ENCODE measurements at places on chromosomes 4 and X. TPM values are rescaled to one million over a fixed set of nuclear protein-coding genes. Genes with fewer than 3 reads are reported as not detected.

RGN gene
- 2.6 TPM for total RNA-seq

FHIP1A gene
- total RNA-seq, result 3.3 TPM

USP26 gene
- total RNA-seq, result not detected

CT45A3 gene
- not detected for total RNA-seq

DNA sequence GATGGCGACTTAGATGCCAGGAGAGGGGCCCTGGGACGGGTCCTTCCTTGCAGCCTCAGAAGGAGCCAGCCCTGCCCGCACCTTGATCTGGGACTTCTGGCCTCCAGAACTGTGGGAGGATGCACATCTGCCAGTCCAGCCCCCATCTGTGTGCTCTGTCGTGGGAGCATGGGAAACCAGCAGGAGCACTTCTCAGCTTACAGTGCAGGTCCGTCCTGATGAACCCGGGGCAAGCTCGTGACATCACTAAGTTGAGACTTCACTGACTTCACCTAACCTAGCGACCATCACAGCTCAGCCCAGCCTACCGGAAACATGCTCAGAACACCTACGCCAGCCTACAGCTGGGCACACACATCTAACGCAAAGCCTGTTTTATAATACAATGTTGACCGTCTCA lies 38.1 kb downstream of the ABLIM2 start:
- ATAC-seq, result no peak

GRCh38 chr4:79650794-79651431 lies 242.9 kb upstream of the GK2 start:
- peak; percentile 40 for ATAC-seq

DNA sequence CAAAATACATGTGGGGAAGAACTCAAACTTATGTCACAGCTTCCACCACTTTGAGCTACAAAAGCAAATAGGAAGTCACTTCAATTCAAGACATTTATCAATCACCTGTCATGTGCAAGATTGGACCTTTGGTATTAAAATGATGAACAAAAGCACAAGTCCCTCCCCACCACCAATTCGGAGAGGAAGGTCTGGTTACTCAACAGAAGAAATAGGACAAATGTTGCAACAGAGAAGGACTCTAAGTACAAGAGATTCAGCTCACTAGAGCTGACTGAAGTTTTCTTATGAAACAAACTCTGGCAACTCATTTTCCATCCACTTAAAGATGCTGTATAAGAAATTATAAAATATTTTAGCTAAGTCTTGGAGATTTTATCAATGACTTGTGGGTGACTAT lies 16.0 kb upstream of the MMRN1 start:
- ATAC-seq, result no peak

GRCh38 chr4:80266253-80266901 lies at the start of gene FGF5:
TSS of gene FGF5 (plus strand) at chr4:80266664. CDS start at chr4:80266825, 161 bp downstream.
- peak; percentile 90 for ATAC-seq

DNA sequence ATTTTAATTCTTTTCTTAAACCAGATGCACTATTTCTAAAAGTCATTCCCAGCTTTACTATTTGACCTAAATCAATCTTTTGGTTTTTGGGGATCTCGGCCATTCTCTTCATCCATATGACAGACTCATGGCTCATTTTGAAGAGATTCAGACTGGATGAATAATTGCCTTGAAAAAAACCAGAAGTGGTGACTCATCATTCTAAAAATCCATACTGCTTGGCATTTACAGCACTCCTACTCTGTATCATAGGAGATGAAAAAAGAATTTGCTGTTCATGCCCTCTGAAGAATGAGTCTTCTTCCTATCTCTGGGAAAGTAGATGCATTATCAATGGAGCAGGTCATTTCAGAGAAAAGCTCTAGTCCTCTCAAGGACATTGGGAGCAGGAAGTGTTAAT lies 220.5 kb upstream of the RPS6KA3 start:
- ATAC-seq, result no peak

- no peak for ATAC-seq
These were observed 375.8 kb upstream of the CXorf51B start for GRCh38 chrX:146433771-146434170.

- peak; percentile 57 for ATAC-seq
These were observed 64.0 kb downstream of the MANBA start for GRCh38 chr4:102696758-102697157.

DNA sequence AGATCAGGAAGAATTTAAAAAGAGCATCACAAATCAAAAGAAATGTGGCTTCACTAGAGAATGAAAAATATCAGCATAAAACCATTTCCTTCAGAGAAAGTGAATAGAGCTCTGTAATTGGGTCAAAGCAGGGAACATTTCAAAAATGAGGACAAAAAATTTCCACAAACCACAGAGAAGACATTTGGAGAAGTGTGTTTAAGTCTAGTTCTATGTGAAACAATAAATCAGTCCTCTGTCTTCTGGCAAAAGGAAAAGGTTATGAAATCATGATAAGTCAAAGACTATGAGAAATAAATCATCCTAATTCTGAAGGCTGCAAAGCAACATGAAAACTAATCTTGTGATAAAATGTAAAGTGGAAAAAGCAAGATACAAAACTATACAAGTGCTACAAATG lies 27.9 kb downstream of the SMPX start:
- no peak for ATAC-seq

DNA sequence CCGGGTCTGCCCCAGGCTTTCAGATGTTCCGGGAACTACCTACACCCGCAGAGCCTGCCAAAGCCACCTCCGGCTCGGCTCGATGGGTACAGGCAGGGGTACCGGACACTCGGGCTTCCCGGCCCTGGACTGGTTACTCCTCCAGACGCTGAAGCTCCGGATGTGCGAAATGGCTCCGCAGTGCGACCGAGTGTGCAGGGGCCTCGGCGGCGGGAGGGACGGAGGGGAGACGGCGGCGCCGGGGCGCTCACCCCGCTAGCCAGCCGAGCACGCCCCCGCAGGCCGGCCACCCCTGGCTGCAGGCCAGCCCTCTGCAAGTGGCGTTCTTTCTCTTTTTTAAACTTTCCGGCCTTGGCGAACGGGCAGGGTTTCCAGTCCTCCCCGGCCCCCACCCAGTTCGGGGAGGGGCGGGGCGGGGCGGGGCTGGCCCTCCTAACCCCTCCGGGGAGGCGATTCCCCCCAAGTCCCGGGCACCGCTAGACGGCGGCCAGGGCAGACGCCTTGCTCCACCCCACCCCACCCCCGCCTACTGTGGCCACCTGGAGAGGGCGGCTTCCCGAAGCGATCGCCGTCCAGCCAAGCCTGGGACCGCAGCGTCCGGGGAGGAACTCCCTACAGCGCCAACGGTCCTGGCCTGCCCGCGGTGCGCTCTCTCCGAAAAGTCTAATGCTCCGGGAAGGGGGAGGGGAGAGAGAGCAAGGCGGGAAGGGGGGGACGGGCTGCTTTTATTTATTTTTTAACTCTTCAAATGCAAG lies 7.5 kb downstream of the BCOR start:
- peak; percentile 49 for ATAC-seq

GRCh38 chr4:38157592-38157991 lies 197.4 kb downstream of the PTTG2 start:
- ATAC-seq, result no peak

- peak; percentile 90 for ATAC-seq
These were observed 92.9 kb downstream of the ATP10D start for GRCh38 chr4:47577779-47578553.

DNA sequence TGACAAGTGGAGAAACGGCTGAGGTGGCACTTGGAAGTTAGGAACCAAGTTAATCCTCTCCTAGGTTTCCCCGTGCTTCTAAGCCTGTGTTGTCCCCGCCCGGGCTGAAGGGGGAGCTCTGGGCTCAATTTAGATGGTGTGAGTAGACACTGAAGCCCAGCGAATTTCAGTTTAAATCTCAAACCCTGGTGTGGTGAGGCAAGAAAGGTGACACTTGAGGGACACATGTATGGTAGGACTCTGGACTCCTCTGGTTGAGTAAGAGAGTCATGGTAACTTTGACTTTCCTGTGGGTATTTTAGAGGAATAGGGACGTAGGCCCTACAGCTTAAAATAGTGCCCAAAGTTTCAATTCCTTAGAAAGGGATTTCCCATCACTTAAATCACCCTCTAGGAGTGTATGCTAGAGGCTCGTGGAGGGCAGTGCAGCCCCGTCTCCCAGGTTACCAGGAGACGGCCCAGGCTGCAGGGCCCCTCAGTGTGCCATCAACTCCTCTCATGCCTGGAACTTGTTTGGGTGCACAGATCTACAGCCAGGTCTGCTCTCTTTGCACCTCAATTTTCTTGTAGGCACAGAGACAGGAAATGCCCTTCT lies 24.0 kb downstream of the HAND2 start:
- ATAC-seq, result peak; percentile 71

GRCh38 chr4:20432088-20432487 lies 180.4 kb downstream of the SLIT2 start:
- ATAC-seq, result peak; percentile 72

DNA sequence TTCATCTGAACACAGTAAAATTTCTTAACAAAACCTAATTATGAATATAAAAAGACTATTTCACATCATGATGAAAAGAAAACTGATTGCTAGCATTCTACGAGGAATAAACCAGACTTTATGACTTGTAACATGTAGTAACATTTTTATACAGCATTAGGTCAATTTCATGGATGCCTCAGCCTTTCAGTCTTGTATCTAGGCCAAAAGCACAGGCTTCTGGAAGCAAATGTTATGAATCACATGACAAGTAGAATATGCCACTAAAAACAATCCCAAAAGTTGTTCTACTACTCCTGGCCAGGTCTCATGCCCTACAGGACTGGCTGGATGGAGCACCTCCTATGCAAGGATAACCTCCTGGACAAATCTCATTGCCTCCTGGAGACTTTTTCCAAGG lies 101.2 kb downstream of the ARHGAP6 start:
- ATAC-seq, result no peak

DNA sequence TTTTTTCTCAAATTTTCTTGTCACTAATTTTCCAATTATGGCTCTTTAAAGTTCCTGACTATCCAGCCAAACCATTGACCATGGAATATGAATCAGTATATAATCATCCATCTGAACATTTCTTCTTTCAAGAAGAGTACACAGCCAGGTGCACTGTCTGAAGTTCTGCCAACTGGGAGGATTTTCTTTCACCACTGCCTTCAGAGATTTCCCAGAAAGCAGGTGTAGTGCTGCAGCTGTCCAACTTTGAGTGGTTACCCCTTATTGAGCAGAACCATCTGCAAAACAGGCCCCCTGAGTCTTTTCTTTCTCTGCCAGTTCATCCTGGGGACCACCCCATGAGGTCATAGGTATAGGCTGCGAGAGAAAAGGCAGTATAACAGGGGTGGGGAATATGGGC lies 1213.2 kb downstream of the RAPGEF2 start:
- ATAC-seq, result no peak

DNA sequence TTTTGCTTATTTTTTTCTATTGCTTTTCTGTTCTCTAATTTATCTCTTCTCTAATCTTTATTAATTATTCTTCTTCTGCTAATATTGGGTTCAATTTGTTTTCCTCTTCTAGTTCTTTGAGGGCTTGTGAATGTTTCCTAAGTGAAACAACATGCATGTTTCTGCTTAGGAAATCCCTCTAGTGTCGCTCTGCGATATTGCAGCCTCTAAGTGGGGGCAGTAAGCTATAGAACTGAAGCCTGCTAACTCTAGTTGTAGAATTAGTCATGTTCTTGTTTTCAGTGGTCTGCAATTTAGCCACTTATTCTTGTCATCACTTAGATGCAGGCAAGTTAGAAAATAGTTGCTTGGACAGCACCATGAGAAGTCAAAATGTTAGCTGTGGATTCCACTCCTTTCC lies 222.6 kb downstream of the SPIN4 start:
- ATAC-seq, result no peak

GRCh38 chr4:103012060-103012459 lies 7.4 kb downstream of the SLC9B1 start:
- peak; percentile 60 for ATAC-seq

DNA sequence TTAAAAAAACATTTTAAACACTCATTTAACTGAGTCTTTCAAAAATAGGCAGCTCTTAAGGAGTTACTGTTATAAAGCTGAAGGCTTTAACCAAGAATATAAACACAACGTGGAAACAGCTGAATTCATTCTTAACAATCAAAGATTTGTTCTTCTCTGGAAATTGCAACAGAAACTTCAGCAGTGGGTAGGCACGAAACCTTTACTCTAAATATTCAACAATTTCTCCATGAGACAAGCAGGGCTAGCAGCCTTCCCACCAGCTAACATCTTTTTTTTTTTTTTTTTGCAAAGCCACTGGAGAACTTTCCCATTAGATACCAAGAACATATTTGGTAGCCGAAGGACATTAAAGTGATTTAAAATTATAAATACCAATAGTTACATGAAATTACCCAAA lies 78.2 kb upstream of the PRSS48 start:
- ATAC-seq, result peak; percentile 24

DNA sequence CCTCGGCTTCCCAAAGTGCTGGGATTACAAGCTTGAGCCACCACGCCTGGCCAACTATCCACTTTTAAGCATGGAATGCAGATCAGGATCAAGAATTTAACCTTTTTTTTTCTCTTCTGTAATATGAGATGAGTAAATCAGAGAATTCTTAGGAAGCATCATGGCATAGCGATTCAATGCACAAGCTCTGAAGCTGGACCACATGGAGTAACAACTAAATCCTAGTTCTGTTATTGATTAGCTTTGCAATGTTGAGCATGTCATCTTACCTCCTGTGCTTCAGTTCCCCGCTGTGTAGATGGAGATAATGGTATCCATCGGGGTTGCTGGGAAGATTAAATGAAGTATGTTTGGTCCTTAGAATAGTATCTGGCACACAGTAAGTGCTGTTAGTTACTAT lies 1.9 kb upstream of the SNX25 start:
- ATAC-seq, result no peak

DNA sequence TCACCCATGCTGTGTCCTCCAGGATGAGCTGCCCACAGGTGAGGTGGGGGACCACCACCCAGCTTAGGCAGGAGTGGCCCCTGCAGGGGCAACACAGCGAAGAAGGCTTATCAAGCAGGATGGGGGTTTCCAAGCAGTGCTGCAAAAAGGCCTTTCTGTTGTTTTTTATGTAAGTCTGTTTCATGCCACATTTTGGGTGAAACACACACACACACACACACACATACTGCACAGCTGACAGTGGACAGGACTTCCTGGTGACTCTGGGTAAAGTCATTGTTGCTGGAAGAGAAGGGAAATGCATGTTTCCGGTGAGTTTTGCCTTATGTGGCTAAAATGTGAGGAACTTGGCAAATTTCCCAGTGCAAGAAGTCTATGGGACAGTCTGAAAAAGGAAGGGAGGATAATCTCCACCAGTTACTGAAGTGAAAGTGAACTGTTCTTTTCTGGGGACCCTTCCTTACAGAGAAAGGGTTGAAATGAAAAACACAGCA lies 119.2 kb downstream of the IRF2 start:
- peak; percentile 86 for ATAC-seq
